Left lobe of liver (tissue), 2 donors: ENCODE measurements at places on chromosomes 12 and 14. TPM values are rescaled to one million over a fixed set of nuclear protein-coding genes. Genes with fewer than 3 reads are reported as not detected.

KRT7 gene
- total RNA-seq, result 18.8 TPM

ZNF839 gene
- total RNA-seq, result 8.0 TPM

DNA sequence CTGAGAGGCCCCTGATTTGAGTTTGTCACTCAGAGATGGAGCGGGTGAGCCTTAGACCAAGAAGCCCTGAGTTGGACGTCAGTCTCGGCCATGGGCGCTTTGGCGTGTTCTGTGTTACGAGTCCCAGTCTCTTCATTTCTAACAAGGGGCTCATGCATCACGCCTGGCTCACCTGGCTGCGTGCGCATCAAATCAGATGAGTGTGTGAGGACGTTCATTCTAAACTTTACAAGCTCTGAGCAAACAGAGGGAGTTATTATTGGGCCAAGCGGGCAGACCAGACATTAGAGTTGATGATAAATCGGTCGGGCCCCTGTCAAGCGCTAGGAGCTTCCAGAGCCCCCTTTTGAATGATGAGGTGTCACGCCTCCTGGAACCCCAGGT is 117.2 kb downstream of the CALM1 start:
- DNase-seq, result no peak

GRCh38 chr14:95255487-95255886 is 64.2 kb downstream of the CLMN start:
- DNase-seq, result no peak

DNA sequence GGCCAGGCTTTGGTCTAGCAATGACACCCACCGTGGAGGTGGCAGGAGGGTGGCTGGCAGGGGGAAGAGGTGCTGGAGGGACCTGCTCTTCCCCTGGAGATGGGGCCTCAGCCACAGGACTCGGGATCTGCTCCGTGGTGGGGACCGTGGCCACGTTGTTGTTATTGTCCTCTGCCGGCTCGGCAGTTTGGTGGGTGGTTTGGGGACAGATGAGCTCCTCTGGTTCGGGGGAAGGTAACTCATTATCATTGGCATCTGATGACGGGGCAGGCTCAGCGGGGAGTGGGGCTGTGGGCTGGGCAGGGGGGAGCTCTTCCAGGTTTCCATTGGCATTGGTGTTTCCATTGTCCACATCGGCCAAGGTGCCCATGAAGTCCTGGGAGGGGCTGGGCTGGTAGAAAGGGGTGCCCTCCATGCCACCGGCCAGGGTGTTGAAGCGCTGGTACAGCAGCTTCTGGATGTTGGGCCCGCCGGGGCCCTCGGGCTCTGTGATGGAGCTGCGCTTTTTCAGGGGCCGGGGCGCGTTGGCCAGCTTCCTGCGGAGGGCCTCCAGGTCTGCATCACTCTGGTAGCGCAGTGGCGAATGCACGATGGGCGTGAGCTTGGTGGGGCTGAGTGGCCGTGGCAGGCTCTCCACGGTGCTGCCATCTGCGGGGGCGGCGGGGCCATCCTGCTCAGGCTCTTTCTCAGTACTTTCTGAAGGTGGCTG is 24.3 kb downstream of the ZFYVE21 start:
- no peak for DNase-seq

DNA sequence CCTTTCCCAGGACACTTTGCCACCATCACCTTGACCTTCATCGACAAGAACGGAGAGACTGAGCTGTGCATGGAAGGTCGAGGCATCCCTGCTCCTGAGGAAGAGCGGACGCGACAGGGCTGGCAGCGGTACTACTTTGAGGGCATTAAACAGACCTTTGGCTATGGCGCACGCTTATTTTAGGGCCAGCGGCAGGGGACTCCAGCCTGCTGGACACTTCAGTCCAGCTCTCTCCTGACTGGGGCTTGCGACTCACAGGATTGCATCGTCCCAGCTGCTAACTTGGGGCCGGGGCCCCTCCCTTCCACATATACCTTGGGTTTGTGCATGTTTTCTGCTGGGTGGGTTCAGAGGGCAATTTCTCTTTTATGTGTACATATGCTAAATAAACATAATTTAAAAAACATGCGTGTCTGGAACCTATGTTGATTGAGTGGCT is 11.2 kb downstream of the AHSA1 start:
- DNase-seq, result no peak
